Effector memory CD8-positive, alpha-beta T cell (primary cell): ENCODE measurements at places on chromosomes 12 and 14.

- DNase-seq = no peak
These were observed 174.3 kb downstream of the AACS start for GRCh38 chr12:125239563-125239962.

GRCh38 chr14:65080960-65081747, 21.2 kb downstream of the MAX start:
- DNase-seq = no peak

- no peak for DNase-seq
These were observed 42.6 kb downstream of the PDZRN4 start for GRCh38 chr12:41230756-41231155.

GRCh38 chr12:100919116-100919515, 124.5 kb downstream of the ANO4 start:
- DNase-seq = no peak

DNA sequence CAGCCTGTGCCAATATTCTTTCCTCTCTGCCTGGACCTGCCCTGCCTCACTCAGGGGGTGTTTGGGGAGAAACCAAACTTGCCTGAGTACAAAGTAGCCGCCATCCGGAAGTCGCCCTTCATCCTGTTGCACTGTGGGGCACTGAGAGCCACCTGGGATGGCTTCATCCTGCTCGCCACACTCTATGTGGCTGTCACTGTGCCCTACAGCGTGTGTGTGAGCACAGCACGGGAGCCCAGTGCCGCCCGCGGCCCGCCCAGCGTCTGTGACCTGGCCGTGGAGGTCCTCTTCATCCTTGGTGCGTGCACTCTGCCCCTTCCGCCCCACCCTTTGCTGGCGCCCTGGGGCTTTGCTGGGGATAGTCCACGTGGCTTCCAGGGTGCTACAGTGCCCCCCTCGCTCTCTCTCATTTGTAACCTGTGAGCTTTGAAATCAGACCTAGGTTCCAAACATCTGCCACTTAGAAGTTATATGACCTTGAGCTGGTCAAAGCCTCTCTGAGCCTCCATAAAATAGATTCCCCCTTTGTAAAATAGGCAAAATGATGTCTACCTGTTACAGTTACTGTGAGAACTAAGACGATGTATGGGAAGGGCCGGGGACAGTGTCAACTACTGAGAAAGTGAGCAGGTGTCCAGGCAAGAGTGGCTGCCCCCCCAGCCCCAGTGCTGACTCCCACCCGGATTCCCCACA, 4.5 kb downstream of the KCNH3 start:
- no peak for DNase-seq
